ENCODE measurements at places on chromosomes 4 and X.

DNA sequence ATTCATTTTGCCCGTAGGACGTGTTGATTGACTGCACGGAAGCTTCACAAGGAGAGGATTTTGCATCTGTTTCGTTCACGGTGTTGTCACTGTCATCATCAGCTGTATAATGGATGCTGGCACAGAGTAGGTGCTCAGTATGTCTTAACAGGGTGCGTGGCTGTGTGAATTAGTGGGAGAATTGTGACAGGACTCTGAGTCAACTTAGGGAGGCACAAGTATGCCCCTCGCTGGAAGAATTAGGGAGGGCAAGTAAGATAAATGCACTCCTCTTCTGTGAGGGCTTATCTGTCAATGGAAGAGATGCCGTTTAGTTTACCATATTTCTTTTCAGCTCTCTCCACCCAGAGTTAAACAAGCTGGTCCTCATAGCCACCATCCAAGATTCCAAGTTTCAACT lies 107.2 kb downstream of the TRIML1 start:
- no peak for DNase-seq

DNA sequence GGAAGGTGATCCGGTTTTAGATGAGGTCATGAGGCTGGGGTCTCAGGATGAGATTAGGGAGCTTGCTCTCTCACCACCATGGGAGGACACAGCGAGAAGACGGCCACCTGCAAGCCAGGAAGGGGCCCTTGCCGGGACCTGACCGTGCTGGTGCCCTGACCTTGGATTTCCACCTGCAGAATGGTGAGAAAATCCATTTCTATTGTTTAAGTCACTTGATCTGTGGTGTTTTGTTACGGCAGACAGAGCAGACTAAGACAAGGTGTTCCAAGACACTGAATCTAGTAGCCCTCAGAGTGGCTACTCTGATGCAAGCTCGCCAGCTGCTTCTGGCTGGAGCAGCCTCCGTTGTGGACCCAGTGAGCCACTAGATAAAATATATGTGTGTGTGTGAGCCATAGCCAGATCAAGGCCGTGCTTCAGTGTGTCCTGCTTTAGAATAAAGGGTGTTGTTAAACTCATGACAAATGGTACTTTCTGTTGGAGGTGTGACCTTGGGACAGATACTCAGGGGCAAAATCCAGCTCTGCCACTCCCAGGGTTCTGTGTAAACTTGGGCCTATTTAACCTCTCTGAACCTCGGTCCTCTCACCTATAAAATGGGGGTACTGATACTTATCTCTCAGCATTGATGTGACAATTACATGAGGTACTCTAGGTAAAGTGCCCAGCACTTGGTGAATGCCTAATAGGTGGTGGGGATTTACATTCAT lies 67.9 kb upstream of the STX18 start:
- no peak for DNase-seq

DNA sequence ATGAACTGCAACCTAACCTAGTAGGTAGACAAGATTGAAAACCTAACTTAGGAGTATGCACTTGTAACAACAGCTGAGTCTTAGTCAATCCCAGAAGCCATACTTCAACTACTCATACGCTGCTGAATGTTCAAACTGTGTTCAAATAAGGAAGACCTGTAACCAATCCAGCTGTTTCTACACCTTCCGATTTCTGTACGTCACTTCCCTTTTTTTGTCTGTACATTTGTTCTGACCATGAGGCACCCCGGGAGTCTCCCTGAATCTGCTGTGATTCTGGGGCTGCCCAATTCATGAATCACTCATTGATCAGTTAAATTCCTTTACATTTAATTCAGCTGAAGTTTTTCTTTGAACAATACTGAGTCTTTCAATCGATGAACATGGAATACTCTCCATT lies 89.5 kb downstream of the BMP3 start:
- no peak for DNase-seq

DNA sequence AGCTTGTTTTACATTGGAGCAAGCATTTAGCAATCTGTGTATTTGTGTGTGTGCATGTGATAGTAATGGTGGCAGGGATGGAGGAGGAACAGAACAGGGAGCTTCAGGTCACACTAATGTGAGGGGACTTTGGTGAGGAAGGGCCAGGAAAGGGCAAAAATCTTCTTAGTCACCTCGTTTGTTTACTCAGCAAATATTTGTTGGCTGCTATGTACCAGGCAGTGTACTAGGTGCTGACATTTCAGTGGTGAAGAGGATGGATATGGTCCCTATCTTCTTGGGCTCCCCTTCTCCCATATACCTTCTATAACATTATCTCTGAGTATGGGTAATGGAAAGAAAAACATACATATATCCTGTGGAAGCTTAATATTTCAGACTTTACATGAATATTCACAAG lies 48.5 kb upstream of the HDAC8 start:
- DNase-seq, result no peak

DNA sequence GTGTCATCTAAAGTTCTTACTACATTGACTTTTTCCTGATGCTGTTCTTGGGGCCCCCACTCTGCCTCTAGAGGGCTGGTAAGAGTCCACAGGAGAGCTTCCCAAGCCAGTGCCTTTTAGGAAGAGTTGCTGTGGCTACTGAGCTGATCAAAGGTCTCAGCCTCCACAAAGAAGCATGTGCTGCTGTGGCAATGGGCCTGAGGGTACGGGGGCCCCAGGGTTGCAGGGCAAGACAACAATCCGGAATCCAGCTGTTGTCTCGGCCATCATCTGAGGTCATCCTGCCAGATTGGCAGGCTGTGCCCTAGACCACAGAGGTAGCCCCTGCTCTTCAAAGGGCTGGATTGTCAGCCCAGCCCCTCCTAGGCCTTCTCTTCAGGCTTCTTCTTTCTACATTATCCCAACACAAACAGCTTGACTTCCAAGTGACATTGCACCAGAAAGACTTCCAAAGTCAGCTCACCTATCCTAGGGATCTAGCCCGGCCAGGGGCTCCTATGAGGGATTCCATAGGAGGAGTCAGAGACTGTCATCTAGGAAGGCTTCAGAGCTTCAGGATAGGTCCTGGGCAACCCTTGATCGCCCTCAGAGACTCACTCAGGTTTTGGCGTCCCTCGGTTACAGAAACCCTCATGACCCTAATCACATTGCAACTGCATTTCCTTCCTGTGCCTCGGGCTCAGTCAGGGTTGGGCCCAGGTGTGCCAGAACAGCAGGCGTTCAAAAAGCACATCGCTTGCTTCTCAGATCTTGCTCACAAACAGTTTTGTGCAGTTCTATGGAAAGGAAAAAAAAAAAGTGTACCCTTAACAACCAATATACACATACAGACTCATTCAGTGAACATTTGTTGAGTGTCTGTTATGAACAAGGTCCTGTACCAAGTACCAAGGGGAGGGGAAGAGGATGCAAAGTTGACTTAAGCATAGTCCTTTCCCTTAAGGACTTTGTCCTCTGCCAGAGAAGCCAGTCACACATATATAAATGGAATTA lies 27.8 kb downstream of the SLC25A5 start:
- no peak for DNase-seq

DNA sequence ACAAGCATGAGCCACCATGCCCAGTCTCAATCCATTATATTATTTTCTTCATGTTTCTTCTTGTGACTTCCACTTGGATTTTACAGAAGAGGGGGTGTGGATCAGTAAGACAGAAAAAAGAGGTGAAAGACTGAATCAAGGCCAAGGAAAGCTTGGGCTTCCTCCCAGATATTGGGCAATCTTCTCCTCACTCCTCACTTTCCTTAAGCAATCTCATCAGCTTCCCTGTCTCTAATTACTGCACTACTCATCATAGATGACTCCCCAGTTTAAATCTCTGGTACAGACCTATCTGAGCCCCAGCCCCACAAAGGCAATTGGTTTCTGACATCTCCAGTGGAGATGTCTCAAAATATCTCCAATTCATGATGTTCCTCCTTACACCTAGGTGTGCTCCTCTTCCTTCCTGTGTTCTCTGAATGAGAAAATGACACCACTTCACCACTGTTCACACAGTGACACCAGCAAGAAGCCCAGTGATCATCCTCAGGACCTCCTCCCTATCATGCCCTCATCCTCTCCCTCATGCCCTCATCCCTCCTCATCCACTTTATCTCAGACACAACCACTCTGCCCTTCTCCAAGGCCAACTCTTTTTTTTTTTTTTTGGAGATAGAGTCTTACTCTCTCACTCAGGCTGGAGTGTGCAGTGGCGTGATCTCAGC lies 44.8 kb upstream of the HERC6 start:
- DNase-seq, result peak; percentile 65

DNA sequence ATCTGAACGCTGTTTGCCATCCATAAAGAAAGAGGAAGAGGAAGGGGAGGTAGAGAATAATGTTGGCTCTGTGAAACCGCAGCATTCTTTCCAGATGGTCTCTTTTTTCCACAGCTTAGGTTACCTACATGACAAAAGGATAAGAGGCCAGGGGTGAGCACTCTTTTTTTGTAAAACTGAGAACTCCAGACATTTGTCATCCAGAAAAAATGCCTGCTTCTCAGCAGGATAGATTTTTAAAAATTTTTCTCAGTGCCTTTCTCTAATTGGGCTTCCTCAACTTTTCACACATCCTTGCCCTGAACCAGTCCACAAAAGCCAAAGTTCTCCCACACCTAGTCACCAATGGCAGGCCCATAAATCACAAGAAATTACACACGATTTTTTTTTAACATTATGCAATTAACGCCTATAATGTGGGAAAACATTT lies 158.1 kb upstream of the TENM3 start:
- DNase-seq, result peak; percentile 65

GRCh38 chrX:66035667-66036066 lies 4.2 kb downstream of the VSIG4 start:
- DNase-seq, result no peak

GRCh38 chrX:71181558-71181909 lies 36.9 kb downstream of the NLGN3 start:
- DNase-seq, result no peak

DNA sequence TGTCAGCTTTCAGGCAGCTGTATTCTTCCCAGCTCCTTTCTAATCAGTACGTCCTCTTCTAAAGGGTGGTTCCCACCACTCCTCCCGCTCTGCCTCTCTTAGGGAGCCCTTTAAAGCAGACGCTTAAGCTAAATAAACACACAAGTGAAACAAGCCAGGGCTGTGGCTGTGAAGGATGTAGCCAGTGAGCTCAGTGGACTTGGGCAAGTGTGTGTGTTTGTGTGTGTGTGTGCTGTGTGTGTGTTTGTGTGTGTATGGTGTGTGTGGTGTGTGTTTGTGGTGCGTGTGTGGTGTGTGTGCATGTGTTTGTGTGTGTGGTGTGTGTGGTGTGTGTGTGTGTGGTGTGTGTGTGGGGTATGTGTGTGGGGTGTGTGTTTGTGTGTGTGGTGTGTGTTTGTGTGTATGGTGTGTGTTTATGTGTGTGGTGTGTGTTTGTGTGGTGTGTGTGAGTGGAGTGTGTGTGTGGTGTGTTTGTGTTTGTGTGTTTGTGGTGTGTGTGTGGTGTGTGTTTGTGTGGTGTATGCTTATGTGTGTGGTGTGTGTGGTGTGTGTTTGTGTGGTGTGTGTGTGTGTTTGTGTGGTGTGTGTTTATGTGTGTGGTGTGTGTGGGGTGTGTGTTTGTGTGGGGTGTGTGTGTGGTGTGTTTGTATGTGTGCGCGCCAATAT lies 283.3 kb downstream of the PTTG2 start:
- no peak for DNase-seq

- DNase-seq, result no peak
Measured at GRCh38 chrX:46642145-46642544, 68.6 kb downstream of the CHST7 start.

DNA sequence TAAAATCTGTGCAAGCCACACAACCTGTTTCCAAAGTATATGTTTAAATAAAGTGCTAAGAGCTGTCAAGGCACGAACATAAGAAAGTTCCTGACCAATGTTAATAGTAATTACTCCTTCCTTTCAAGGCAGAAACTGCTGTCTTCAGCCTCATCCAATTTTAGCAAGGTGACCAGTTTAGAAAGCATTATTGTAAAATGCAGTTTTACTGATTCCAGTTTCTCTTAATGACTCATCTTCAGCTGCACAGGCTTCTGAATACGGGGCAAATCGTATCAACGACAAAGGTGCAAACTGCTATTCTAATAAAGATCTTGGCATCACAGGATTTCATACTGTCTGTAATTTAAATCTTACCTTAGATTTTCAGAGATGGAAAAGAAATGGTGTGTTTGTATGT lies 87.5 kb downstream of the PPP3CA start:
- DNase-seq, result no peak

GRCh38 chr4:52651996-52652672 lies 7.0 kb downstream of the USP46 start:
- DNase-seq, result no peak

- no peak for DNase-seq
Measured at GRCh38 chrX:129545408-129545807, 5.3 kb downstream of the OCRL start.

- DNase-seq, result peak; percentile 88
Measured at GRCh38 chrX:10496345-10496965, 123.9 kb downstream of the MID1 start.

GRCh38 chr4:138223231-138223910 lies 18.8 kb downstream of the SLC7A11 start:
- no peak for DNase-seq

DNA sequence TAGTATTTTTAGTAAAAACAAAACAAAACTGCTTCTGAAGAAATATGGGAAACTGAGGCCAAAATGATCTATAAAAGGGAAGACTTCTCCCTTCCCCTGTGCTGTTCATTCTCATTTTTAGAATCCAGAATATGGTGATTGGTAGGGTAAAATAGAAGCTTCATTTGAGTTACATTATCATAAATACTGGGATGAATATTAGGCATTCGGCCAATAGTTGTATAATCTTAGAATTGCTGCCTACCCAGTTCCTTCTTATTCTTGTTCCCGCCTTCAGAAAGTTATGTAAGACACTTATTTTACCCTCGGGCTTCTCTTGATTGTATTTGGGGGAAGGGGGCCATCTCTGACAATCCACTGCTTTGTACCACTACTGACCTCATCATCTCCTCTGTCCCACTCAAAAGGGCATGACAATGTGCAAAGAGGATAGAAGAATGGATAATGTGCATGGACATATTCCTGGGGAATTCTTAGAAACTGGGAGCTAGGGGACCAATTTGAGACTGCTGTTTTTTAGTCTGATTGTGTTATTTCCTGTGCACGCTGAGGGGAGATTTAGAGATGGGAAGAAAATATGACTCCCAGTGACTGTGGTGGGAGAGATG lies 588 bp downstream of the ART3 start:
- DNase-seq, result no peak

DNA sequence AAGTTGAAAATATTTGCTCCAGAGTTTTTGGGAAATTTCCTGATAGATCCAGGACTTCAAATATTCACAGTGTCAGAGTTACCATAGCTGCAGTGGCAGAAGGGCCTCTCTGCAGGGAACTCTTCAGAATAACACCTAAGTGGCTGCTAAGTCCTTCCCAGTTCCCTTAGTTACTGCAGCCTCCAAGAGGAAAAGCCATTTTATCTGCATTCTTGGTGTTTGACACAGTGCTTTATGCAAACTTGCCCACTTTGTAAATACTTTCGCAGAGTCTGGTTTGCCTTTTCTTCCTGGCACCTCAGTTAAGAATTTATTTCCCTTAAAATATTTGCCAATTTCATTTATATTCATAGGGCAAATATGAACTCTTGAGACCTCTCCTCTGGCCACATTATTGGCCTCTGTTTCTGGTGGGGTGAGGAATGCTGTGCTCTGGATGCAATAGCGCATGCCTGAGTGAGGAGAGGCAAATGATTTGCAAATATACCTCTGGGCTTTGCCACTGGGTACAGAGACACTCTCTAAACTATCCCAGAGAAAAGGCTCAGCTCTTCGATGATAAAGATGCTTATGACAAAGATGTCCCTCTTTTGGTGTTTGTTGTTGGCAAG lies 566.3 kb upstream of the NR3C2 start:
- peak; percentile 33 for DNase-seq

- DNase-seq, result no peak
Measured at GRCh38 chr4:145503486-145504072, 21.9 kb downstream of the SMAD1 start.
